Sigmoid colon (tissue), 7 donors: ENCODE measurements at places on chromosomes 7 and 10. TPM values are rescaled to one million over a fixed set of nuclear protein-coding genes. Genes with fewer than 3 reads are reported as not detected.

GRCh38 chr7:107712896-107713295, 31.0 kb upstream of the CBLL1 start:
- H3K4me1 ChIP-seq = no peaks in the 10 kb centered on the region
- H3K36me3 ChIP-seq = no peaks in the 10 kb centered on the region
- no peak overlapping the region for H3K27ac ChIP-seq

- no peak for DNase-seq
- no peaks in the 10 kb centered on the region for H3K36me3 ChIP-seq
- H3K4me1 ChIP-seq = no peaks in the 10 kb centered on the region
- H3K27ac ChIP-seq = no peak overlapping the region
- H3K4me3 ChIP-seq = no peak overlapping the region
- no peaks in the 10 kb centered on the region for H3K27me3 ChIP-seq
Observed at GRCh38 chr10:59682986-59683937, 26.4 kb downstream of the SLC16A9 start.

DNA sequence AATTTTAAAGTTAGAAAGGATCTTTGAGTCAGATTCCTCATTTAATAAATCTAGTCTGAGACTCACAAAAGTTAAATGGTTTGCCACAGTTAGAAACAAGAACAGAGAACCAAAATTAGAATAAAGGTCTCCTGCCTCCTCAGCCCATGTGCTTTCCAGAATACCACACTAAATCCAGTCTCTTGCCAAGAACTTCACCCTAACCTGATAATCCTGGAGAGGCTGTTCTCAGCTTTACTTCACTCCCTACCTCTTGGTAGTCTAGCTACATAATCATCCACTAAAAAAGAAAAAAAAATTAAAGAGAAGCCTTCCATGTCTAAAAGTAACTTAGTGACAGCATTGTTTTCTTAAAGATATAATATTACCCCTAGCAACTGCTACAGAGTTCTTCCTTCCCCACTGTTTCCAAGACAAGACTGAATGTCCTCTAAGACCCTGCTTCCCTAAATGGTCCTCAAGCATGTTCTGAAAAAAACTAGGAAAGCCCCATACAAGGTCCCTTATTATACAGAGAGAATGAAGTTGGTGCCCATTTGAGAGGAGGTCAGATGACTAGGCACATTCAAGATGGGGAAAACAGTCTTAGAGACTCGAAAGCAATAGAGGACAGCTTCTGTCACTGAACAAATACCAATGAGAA, 56.8 kb downstream of the ZNF438 start:
- DNase-seq = no peak
- no peak overlapping the region for H3K27ac ChIP-seq
- H3K4me1 ChIP-seq = peaks cover 40% of the 10 kb centered on the region
- H3K27me3 ChIP-seq = no peaks in the 10 kb centered on the region

DNA sequence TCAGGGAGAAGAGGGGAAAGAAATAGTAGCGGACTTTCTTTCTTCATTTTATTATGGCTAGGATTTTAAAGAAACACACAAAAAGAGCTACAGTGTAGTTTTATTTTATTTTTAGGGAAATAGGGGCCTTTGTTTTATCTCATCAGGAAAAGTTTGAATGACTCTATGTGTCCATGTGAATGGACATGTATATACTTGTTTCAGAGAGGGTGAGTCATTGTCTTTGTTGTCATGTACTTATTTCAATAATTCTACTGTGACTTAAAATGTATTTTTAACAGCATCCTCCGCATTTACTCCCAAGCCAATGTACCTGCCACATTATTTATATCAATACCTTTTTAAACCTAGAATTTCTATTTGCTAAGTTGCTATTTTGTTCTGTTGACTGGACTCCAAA, 569.5 kb downstream of the SORCS3 start:
- H3K4me1 ChIP-seq = no peaks in the 10 kb centered on the region
- H3K27ac ChIP-seq = no peak overlapping the region
- DNase-seq = no peak
- no peaks in the 10 kb centered on the region for H3K36me3 ChIP-seq
- no peak overlapping the region for H3K4me3 ChIP-seq

- peak overlapping the region; percentile 84 for H3K4me3 ChIP-seq
- peaks cover 31% of the 10 kb centered on the region for H3K4me1 ChIP-seq
- no peak for DNase-seq
- no peaks in the 10 kb centered on the region for H3K36me3 ChIP-seq
Observed at GRCh38 chr7:99473315-99473596, 566 bp downstream of the ZNF789 start.

- no peak overlapping the region for H3K4me3 ChIP-seq
- H3K27me3 ChIP-seq = no peaks in the 10 kb centered on the region
- DNase-seq = no peak
- H3K36me3 ChIP-seq = no peaks in the 10 kb centered on the region
Observed at GRCh38 chr10:17787087-17787961, 21.8 kb upstream of the MRC1 start.

DNA sequence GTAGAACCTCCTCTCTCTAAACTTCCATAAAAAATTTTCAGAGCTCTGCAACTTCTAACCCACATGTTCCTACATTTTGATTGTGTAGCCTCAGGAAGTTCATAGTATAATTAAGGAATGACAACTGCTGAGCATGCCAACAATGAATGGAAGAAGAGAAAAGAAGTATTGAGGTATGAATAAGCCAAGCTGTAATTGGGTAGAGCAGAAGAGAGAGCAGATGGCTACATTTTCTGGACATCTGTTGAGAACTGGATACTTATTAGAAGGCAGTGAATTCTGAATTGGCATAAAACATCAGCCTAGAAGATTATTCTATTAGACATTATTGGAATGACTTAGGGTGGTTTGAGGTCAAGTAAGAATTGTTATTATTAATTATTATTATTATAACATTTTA, 728.3 kb upstream of the PHF14 start:
- no peaks in the 10 kb centered on the region for H3K4me1 ChIP-seq
- no peak for DNase-seq
- H3K27me3 ChIP-seq = no peaks in the 10 kb centered on the region
- H3K27ac ChIP-seq = no peak overlapping the region
- no peaks in the 10 kb centered on the region for H3K36me3 ChIP-seq

GRCh38 chr7:64868499-64868898, 34.6 kb upstream of the ZNF273 start:
- H3K4me1 ChIP-seq = no peaks in the 10 kb centered on the region
- H3K36me3 ChIP-seq = no peaks in the 10 kb centered on the region
- no peak overlapping the region for H3K27ac ChIP-seq
- H3K27me3 ChIP-seq = no peaks in the 10 kb centered on the region

DNA sequence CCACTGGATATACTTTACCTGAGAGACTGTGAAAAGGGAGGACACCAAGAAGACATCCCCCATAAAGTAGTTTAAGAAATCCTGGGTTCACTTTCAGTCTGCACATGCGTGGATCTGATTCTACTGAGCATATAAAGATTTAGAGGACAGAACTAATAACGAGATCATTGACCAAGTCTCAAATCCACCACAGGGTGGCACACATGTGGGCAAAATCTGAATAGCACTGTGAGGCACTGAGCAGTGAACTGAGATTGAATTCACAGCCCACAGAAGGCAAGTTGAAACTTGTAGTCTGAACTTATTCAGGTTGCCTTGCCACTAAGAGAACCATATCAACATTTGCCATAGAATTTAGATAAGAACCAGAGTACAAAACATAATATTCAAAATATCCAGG, 818.6 kb downstream of the GRID1 start:
- no peaks in the 10 kb centered on the region for H3K4me1 ChIP-seq
- H3K4me3 ChIP-seq = no peak overlapping the region
- DNase-seq = no peak
- no peaks in the 10 kb centered on the region for H3K27me3 ChIP-seq
- H3K27ac ChIP-seq = no peak overlapping the region

DNA sequence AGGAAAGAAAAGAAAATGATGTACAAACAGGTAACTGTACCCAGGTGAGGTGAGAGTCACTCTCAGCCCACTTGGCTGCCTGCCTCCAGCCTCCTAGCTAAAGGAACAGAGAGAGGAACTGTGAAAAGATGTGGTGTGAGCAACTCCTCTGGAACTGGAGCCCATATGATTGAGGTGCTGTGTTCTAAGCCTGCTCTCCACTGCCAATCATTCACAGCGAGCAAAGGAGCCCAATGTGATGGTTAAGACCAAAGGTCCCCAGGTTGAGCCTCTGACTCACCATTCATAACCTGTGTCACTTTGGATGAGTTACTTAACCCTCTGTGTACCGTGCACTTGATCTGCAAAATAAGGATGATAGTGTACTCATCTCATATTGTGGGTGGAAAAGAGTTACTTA, 868.1 kb upstream of the AUTS2 start:
- H3K4me3 ChIP-seq = no peak overlapping the region
- no peaks in the 10 kb centered on the region for H3K27me3 ChIP-seq
- DNase-seq = no peak
- H3K36me3 ChIP-seq = no peaks in the 10 kb centered on the region
- H3K27ac ChIP-seq = no peak overlapping the region

DNA sequence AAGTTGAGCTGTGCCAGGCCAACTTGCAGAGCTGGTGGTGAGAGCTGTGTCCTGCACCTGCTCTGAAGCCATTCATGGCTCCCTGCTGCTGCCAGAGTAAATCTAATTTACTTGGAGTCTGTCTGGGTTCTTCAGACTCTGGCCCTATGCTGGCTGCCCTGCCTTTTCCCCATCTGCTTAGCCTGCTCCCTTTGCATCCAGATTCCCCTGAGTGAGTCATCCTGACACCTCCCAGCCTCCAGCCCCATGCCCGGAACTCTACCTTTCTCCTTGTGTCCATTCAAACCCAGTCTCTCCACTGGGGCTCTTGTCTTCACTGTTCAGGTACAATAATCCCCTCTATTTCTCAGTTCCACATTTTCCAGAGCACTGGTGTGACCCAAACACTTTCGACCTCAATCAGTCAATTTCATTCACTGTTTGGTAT, 434.4 kb upstream of the ZMIZ1 start:
- no peaks in the 10 kb centered on the region for H3K36me3 ChIP-seq
- no peak for DNase-seq
- H3K27ac ChIP-seq = no peak overlapping the region
- H3K4me3 ChIP-seq = no peak overlapping the region

- H3K27ac ChIP-seq = no peak overlapping the region
- no peaks in the 10 kb centered on the region for H3K27me3 ChIP-seq
- no peak for DNase-seq
- H3K4me1 ChIP-seq = no peaks in the 10 kb centered on the region
Observed at GRCh38 chr7:148124477-148124876, 466.1 kb upstream of the C7orf33 start.

- no peak overlapping the region for H3K4me3 ChIP-seq
- H3K27ac ChIP-seq = no peak overlapping the region
- no peaks in the 10 kb centered on the region for H3K4me1 ChIP-seq
- H3K27me3 ChIP-seq = no peaks in the 10 kb centered on the region
Observed at GRCh38 chr10:117432866-117433265, 57.6 kb upstream of the PDZD8 start.

DNA sequence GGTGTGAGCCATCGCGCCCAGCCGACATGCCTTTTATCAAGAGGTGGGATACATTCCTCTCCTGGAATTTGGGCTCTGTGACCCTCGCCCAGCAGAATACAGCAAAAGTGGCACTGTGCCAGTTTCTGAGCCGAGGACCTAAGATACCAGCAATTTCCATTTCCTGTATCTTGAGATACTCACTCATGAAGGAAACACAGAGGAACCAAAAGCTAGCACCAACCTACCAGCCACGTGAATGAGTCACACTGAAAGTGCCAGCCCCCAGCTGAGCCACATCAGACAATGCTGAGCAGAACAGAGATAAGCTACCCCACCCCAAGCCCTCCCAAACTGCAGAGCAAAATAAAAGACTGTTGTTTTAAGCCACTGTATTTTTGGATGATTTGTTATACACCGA, 56.3 kb downstream of the CACUL1 start:
- peaks cover 24% of the 10 kb centered on the region for H3K36me3 ChIP-seq
- H3K27ac ChIP-seq = no peak overlapping the region
- H3K4me1 ChIP-seq = peaks cover 42% of the 10 kb centered on the region
- no peaks in the 10 kb centered on the region for H3K27me3 ChIP-seq
- H3K4me3 ChIP-seq = no peak overlapping the region

GRCh38 chr7:38187794-38188440, 9.9 kb downstream of the STARD3NL start:
- no peaks in the 10 kb centered on the region for H3K27me3 ChIP-seq
- no peaks in the 10 kb centered on the region for H3K4me1 ChIP-seq
- no peak overlapping the region for H3K4me3 ChIP-seq
- no peak overlapping the region for H3K27ac ChIP-seq

DNA sequence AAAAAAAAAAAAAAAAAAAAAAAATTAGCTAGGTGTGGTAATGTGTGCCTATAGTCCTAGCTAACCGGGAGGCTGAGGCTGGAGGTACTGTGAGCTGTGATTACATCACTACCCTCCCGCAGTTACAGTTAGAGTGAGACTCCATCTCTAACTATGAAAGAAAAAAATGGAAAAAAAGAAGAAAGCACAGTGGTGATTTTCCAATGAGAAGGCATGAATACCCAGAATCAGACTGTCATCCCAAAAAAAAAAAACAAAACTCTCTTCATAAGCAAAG, 269.9 kb upstream of the MKLN1 start:
- peaks cover 76% of the 10 kb centered on the region for H3K4me1 ChIP-seq
- H3K4me3 ChIP-seq = no peak overlapping the region
- H3K27ac ChIP-seq = peak overlapping the region; percentile 80
- no peaks in the 10 kb centered on the region for H3K36me3 ChIP-seq

- no peak overlapping the region for H3K27ac ChIP-seq
- H3K4me1 ChIP-seq = no peaks in the 10 kb centered on the region
- H3K27me3 ChIP-seq = no peaks in the 10 kb centered on the region
- no peaks in the 10 kb centered on the region for H3K36me3 ChIP-seq
- DNase-seq = no peak
Observed at GRCh38 chr7:70156057-70156456, 557.8 kb downstream of the AUTS2 start.

GRCh38 chr10:48231178-48231577, 43.3 kb downstream of the FRMPD2 start:
- no peak overlapping the region for H3K4me3 ChIP-seq
- no peak overlapping the region for H3K27ac ChIP-seq
- H3K4me1 ChIP-seq = no peaks in the 10 kb centered on the region
- DNase-seq = no peak
- H3K27me3 ChIP-seq = no peaks in the 10 kb centered on the region

- DNase-seq = no peak
- H3K4me1 ChIP-seq = peaks cover 23% of the 10 kb centered on the region
- no peaks in the 10 kb centered on the region for H3K27me3 ChIP-seq
- no peak overlapping the region for H3K4me3 ChIP-seq
Observed at GRCh38 chr7:149458235-149458634, 2.6 kb downstream of the ZNF777 start.

- H3K36me3 ChIP-seq = no peaks in the 10 kb centered on the region
- H3K27me3 ChIP-seq = no peaks in the 10 kb centered on the region
- no peak overlapping the region for H3K27ac ChIP-seq
- H3K4me1 ChIP-seq = peaks cover 10% of the 10 kb centered on the region
- H3K4me3 ChIP-seq = no peak overlapping the region
Observed at GRCh38 chr7:91949221-91950009, 8.8 kb downstream of the AKAP9 start.

GRCh38 chr7:127897704-127898454, 133.4 kb downstream of the LRRC4 start:
- peaks cover 23% of the 10 kb centered on the region for H3K4me1 ChIP-seq
- H3K4me3 ChIP-seq = no peak overlapping the region
- no peaks in the 10 kb centered on the region for H3K36me3 ChIP-seq
- no peaks in the 10 kb centered on the region for H3K27me3 ChIP-seq
- DNase-seq = no peak
- no peak overlapping the region for H3K27ac ChIP-seq

Gene OR2F2
- not detected for total RNA-seq

Gene OLAH
- total RNA-seq = 0.49 TPM

Gene CNTNAP2
- total RNA-seq = 1.8 TPM

Gene PIK3CG
- 4.3 TPM for total RNA-seq
